ENCODE measurements at places on chromosomes 2 and 18.
A peak's percentile ranks its signal among the peaks of the same experiment; 100 is the strongest.

DNA sequence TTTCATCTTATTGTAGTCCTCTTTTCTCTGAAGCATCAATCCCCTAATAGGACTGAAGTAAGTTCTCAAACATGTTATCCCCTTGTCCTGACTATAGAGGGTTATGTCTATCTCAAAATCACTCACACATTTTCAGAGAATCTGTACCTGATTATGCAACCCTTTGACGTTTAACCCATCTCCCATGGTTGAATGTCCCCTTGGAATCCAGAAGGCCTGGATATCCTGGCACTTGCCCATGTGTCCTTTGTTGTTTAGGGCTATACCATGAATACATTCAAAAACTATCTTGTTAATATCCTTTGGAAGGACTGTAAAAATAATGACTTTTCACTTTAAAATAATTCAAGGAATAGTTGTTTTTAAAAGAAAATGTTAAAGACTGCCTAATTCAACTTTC lies 66.3 kb upstream of the PSMD14 start:
- DNase-seq, result no peak

DNA sequence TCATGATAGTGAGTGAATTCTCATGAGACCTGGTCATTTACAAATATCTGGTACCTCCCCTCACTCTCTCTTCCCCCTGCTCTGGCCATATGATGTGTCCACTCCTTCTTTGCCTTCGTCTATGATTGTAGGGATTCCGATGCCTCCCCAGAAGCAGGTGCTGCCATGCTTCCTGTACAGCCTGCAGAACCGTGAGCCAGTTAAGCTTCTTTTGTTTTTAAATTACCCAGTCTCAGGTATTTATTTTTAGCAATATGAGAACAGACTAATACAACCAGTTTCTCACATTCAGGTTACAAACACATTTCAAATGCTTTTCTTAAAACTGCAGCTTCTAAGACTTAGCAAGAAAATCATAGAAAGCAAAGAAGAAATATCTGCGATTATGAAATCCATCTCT lies 321.2 kb upstream of the CDH7 start:
- DNase-seq, result no peak

- peak; percentile 47 for DNase-seq
Measured at GRCh38 chr2:234191819-234192407, 141.4 kb downstream of the SPP2 start.

DNA sequence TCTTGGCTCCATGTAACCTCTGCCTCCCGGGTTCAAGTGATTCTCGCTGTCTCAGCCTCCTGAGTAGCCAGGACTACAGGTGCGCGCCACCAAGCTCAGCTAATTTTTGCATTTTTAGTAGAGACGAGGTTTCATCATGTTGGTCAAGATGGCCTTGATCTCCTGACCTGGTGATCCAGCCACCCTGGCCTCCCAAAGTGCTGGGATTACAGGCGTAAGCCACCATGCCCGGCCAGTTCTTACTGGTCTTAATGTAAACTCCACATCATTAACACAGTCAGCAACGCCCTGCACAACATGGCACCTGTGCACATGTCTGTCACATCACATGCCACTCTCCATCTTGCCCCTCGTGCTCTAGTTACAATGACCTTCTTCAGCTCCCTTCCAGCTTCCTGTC lies 5.8 kb upstream of the KIF3C start:
- DNase-seq, result no peak

- DNase-seq, result no peak
Measured at GRCh38 chr2:217079165-217079564, 219.3 kb upstream of the TNP1 start.

DNA sequence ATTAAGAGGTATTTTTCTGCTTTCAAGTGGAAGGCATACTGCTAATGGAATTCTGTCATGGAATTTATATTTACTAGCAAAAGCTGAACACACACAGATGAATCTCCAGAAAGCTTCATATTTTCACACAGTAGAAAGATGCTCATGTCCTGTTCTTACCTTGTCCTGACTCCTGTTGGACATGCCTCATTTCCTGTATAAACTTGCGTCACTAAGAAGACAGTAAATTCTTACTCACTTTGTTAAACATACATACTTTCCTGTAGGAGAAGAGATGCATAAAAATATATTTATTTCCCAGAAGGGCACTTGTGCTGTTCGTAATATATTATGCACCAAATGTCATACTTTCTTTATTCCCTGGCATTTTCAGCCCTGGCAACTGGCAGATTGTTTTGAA lies 238.3 kb upstream of the RASGRP3 start:
- DNase-seq, result peak; percentile 74

DNA sequence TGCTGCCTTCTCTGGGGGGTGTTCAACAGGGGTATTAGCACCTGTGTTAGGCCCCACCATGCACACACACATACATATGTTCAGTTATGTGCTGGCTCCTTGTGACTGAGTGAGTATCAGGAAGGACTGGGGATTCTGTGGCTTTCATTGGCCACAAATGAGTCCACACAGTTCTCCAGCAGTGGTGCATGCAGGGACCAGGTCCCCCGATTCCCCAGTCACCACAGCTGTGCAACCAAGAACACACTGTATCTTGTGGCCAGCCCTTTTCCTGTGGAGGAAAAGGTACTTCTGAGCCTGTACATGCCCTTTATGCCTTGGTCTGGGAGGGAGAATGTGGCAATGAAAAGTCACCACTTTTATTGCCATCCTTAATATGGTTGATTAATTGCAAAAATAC lies 74.9 kb upstream of the KLF7 start:
- peak; percentile 11 for DNase-seq

DNA sequence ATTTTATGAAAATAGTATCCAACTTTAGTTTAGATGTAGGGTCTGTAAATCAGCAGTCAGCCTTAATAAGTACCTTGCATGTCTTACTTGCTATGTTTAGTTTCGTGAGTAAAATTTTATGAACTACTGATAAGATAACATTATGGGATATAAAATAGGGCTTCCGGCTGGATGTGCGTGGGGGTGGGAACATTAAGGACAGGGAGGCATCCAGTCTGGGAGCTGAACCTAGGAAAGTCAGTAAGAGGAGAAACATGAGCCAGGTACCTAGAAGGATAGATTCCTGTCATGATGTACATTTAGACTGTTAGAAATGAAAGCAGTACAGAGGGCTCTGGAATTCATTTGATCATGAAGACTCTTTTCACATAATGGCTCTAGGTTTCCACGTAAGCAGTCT lies 12.7 kb upstream of the KCNJ13 start:
- DNase-seq, result no peak

DNA sequence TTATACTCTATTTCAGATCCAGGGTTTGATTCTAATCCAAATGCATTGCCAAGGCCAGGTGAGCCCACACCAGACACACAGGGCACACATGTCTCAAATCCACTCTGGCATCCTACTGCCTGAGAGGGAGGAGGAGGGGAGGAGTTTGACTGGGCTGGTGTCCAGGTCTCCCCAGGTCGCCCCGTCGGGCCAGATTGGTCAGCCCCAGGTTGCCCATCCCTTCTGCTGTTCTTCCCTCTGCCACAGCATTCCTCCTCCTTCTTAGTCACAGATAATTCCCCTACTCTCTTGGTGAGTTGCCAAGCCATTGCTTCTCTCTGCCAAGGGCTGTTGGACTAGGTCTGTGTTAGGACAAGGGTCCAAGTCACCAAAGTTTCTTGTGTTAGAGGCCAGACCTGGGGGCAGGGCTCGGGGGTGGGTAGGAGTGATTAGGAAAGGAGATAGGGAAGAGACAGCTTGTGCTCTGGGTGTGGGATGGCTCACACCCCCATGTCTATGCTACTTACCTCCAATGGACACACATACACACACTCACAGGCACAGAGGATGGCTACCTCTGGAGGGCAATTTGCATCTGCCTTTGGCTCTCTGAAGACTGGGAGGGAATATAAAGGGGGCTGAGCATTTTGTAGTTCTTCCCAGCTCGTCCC lies 2.5 kb upstream of the EGR4 start:
- peak; percentile 93 for DNase-seq

- DNase-seq, result no peak
Measured at GRCh38 chr18:78975292-78975691, 4.3 kb upstream of the SALL3 start.

GRCh38 chr2:22276696-22277095 lies 1108.3 kb upstream of the KLHL29 start:
- no peak for DNase-seq

GRCh38 chr2:24744356-24744755 lies 48.8 kb downstream of the PTRHD1 start:
- no peak for DNase-seq

DNA sequence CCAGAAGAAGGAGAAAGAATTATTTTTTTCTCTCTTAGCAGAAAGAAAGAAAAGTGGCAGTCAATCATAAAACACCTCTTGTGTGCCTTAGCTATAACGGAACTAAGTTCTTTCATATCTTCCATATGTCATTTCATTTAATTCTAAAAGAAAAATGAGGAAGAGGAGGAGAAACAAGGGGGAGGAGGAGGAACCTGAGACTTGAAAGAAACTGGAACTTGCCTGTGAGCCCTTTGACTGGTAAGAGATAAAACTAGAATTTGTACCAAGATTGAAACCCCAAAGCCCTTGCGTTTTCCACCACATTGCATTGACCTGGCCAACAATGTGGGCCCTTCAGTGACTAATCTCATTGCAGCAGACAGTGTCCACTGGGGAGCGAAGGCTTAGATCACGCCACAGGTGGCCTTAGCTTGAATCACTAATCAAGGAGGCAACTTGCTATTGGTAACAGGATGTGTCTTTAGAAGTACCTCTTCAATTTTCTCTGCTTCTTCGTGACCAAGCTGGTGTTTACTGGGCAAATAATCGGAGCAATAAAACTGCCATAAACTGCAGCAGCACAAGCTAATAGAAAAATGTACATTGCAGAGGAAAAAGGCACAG lies 307.9 kb downstream of the CLIP4 start:
- no peak for DNase-seq

DNA sequence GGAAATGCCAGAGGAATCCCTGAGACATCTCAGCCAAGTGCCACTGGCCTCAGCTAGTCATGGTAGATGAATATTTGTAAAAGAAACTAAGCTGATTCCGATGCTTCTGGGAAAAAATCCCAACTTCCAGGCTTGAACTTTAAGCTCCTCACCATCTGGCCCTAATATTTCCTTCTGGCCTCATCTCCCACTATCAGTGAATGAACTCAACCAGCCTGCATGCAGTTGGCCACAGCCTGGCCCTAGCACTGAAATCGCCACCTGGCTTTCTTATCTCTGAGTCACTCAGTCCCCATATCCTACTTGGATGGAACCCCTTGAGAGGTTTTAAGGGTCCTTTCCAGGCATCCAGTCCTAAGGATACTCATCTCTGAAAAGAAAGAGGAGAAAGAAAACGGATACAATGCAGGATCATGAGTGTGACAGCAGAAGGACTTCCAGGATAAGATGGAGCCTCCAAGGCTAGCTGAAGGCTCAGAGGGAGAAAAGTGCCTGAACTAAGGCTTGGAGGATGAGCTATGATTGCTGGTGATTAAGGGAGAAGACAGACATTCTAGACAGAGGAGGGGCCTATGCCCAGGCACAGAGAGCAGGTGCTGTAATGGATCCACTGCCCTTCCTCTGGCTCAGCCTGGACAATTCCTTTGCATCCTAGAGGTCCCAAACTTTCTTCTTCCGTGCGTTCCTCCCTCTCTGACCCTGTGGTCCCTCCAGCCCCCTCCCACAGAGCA lies 141.5 kb upstream of the MYCN start:
- DNase-seq, result no peak

GRCh38 chr2:204966245-204966644 lies 421.0 kb downstream of the PARD3B start:
- no peak for DNase-seq

GRCh38 chr18:67211646-67212045 lies 304.9 kb downstream of the DSEL start:
- no peak for DNase-seq

GRCh38 chr2:217740178-217740577 lies 262.6 kb downstream of the TNS1 start:
- no peak for DNase-seq

- DNase-seq, result no peak
Measured at GRCh38 chr2:69847068-69847828, 17.8 kb downstream of the GMCL1 start.

GRCh38 chr2:28927878-28928277 lies 33.4 kb downstream of the WDR43 start:
- DNase-seq, result no peak

GRCh38 chr2:70995426-70995729 lies 705 bp upstream of the TEX261 start:
- DNase-seq, result peak; percentile 64

DNA sequence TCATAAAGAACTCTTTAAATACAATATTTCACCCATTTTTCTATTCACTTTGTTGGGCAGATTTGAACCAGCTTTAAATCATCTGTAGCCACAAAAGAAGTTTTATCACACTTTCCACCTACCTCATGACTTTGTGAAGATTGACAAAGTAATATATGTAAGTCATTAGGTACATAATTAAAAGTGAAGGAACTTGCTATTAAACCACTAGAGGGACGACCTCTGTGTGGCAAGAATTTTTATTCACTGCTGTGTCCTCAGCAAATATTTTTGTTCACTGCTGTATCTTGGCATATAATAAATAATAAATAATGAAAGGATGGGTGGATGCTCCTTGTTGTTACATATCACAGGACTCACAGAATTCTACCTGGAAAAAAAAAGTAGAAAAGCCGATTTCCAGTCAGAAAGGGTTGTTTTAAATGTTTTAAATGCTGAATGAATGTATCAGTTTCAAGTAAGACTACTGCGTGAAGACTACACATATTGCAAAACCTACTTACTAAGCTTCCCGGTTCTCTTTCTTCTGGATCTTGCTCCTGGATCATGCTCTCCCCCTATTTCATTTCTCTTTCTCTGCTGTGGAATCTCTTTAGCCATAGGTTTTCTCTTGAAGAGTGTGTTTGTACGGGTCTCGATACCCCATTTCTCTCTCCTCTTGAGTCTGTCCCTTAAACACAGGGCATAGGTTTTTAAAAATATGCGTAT lies 44.8 kb downstream of the KCMF1 start:
- no peak for DNase-seq

All from MCF 10A (cell line).